NCI-H1417 (cell line): ENCODE measurements at places on chromosomes 11 and 22.

GRCh38 chr22:18116634-18117033 is 6.0 kb downstream of the TUBA8 start:
- no peak for DNase-seq

DNA sequence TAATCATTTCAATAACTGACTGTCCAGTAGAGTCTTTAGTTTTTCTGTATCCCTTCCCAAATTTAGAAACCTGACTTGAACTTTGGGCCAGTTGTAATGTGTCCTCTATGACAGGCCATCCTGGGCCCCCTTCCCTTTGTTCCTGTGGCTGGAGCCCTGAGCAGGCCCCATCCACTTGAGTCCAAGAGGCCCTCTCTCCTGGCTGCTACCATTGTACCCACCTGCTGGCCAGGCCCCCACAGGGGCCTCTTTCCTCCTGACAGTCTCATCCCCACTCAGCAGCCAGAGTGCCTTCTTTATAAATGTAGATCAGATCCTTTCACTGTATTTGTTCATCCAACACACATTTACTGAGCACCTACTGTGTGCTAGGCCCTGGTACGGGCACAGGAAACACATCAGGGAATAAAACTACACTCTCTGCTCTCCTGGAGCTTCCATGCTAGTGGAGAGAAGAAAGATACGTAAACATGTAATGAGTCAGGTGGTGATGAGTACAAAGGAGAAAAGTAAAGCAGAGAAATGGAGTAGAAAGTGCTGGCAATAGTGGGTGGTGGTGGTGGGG is 2.7 kb upstream of the LRP5 start:
- no peak for DNase-seq

DNA sequence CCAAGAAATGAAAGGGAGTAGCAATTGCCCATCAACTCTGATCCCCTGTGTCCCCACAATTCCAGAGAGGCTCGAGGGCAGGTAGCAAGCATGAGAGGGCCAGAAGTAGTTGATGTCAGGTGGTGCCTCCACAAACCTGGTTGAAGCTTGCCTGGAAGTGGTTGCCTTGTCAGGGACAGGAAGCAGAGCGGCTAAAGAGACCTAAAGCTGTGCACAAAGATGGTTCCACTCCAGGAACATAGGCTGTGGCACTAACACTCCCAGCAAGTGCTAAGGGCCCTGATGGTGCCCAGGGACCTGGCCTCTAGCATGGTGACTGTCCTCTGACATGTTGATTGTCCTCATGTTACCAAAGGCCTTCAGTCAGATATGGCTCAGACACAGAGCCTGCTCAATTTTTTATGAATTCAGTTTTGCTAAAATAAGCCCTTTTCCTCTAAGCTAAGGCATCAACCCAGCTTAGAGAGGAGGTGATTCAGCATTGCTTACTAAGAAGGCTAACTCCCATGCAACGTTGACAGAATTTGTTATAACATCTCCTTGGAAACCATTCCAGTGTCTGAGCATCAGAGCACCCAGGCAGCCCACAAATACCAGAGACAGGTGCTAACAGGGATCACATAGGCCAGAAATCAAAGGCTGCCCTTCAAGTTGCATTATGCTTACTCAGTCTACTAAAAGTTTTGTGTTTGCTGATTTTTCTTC is 196.3 kb upstream of the ARHGAP20 start:
- DNase-seq, result no peak

DNA sequence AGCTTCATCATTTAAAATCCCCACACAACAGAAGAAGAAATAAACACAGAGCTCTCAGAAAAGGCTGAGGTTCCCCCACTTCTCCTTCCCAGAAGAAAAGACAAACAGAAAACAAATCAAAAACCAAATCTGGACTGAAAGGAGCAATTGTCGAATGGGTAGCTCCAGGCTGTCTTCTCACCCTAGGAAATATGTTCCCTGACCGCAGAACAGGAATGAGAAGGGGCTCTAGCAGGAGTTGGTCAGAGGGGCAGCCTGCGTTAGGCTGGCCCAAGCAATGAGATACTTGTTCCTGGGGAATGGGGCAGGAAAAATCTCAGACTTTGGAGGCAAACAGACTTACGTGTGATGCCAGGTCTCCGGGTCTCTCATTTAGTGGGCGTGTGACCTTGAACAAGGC is 562.6 kb upstream of the CADM1 start:
- DNase-seq, result no peak

DNA sequence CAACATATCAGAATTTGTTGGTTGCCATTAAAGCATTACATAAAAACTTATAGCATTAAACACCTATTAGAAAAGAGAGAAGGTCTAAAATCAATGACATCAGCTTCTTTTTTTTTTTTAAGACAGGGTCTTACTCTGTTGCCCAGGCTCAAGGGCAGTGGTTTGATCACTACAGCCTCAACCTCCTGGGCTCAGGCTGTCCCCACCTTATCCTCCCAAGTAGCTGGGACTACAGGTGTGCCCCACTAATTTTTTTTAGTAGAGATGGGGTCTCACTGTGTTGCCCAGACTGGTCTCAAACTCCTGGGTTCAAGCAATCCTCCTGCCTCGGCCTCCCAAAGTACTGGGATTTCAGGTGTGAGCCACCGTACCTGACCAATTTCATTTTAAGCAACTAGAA is 57.9 kb downstream of the ARHGEF12 start:
- no peak for DNase-seq

GRCh38 chr22:22026157-22026831 is 43.7 kb upstream of the TOP3B start:
- DNase-seq, result no peak

GRCh38 chr11:94593030-94593429 is 25.9 kb downstream of the PIWIL4 start:
- DNase-seq, result no peak

DNA sequence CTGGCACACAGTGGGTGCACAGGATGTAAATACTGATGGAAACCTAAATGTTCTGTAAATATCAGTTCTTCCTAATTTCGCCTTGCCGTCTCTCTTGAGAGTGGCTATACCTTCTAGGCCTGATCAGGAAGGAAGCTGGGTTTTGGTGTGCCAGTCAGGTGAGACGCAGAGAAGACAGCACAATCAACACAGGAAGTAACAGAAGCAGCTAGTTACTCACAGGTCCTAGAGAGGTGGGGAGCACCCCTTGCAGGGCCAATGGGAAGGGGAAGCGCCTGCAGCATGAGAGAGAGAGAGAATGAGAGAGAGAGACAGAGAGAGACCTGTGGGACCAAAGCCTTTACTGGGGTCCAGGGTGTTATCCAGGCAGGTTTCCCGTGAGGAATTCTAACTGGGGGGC is 80.8 kb downstream of the FBLN1 start:
- DNase-seq, result no peak

- no peak for DNase-seq
Observed at GRCh38 chr22:36395915-36396314, 8.1 kb upstream of the MYH9 start.

- DNase-seq, result no peak
Observed at GRCh38 chr11:104275992-104276391, 112.0 kb upstream of the PDGFD start.

DNA sequence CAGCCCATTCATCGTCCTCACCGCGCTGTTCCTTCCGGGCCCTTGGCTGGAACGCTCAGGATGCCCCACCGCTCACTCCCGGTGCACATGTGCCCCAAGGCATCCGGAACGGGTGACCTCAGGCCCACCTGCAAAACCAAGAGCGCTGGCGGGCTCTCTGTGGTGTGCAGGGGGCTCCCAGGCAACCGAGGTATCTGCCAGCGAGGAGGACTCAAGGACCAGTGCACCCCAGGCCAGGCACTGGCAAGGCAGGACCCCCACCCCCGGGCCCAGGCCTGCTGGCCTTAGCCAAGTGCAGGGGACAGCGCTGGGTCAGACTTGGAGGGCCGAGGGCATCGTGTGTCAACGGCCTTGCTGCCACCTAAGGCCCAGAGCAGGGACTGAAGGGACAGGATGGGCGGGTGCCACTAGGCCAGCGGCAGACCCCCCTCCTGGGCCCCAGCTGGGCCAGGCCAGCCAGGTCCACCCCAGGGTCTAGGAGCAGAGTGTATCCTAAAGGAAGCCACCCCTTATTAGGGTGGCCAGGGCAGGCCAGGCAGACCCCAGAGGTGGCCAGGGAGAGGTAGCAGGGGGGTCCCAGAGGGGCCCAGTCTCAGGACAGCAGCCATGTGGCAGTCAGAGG is 8.5 kb downstream of the TNNT3 start:
- no peak for DNase-seq

DNA sequence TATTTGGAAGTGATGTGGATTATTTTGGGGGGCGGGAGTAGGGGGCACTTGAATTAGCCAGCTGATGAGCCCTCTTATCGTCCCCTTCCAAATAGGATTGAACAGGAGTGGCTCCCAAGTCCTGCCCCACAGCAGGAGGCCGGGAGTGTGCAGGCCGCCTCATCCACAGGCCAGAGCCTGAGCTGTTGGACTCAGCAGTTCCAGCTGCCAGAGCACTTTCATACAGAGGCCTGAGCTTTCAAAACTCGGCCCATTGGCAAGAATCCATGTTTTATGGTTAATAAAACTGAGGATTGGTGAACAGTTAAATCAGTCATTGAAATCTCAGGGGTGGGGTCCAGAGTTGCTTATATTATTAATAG is 9.6 kb downstream of the FAM118A start:
- DNase-seq, result no peak

DNA sequence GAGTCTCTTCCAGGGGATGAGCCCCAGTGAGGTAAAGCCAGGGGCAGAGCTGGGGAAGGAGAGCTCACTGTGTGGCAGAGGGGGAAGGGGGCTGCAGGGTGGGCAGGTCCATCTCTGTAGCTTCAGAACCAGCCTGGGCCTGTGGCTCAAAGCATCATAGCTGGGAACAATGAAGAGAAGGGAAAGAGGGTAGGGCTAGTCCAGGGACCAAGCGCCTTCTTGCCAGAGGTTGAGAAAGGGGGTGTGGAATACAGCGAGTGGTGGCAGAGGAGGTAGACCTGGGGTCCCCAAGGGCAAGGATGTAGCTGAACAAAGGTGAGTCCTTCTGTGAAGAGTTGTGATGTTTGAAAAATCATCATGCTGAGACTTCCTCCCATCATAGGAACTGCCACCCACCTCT is 1.2 kb upstream of the PLA2G3 start:
- DNase-seq, result no peak

- peak; percentile 91 for DNase-seq
Observed at GRCh38 chr11:120335556-120335907, 681 bp upstream of the ARHGEF12 start.

- DNase-seq, result no peak
Observed at GRCh38 chr11:105045676-105046296, 651 bp upstream of the CARD16 start.

DNA sequence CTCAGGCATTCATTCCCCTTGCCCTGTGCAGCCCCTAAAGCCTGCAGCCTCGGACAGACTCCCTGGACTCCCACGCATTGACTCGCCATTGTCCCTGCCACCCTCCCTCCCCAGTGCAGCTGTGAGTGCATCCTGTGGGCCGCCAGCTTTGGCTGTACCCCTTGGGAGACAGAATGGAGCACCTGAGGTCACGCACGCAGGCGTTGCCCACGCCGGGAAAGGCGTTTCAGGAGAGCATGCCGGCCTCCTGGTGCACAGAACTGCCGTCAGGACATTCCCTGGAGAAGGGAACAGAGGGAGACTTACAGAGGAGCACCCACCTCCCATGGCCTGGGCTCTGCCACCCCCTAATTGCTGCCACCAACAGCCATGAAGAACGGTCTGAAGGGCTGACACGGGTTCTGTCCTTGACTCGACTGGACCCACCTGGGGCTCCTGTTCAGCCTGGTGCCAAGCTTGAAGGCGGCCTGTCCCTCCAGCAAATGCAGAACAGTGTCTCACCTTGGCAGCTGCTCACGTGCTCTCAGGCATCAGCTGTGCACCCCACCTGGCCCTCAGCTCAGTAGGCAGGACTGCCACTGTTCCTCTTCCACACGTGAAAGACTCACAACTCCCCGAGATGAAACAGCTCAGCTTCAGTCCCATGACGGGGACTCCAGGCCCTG is 503.8 kb downstream of the BRD1 start:
- no peak for DNase-seq

DNA sequence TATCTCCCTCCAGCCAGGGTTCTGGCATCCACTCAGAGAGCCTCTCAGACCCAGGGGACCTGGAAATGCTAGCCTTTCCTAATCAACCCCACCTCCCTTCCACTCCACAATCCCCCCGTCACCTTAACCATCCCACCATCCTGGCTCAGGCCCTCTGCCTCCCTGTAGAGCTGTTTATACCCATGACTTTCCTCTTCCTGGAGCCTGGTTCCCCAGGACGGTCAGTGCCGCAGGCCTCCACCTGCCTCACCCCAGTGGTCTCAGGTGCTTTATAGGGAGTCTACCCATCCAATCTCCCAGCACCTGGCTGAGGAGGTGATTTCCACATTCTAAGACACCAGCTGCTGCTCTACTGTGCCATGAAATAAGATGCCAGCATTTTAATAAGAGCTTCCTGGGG is 1159.5 kb downstream of the TBC1D22A start:
- DNase-seq, result no peak

DNA sequence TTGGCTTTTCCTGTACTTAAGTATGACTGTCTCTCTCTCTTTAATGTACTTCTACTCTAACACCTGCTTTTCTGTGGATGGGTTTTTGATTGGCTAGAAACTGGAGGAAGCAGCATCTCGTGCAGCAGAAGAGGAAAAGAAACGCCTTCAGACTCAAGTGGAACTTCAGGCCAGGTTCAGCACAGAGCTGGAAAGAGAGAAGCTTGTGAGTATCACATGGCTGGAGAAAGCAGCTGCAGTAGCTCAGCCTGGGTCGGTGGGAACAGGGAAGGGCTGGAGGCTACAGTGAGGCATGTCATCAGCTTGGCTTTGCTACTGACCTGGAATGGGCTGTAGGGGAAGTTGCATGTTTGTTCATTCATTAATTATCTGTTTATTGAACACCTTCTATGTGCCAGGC is 74.2 kb downstream of the SWAP70 start:
- DNase-seq, result no peak

DNA sequence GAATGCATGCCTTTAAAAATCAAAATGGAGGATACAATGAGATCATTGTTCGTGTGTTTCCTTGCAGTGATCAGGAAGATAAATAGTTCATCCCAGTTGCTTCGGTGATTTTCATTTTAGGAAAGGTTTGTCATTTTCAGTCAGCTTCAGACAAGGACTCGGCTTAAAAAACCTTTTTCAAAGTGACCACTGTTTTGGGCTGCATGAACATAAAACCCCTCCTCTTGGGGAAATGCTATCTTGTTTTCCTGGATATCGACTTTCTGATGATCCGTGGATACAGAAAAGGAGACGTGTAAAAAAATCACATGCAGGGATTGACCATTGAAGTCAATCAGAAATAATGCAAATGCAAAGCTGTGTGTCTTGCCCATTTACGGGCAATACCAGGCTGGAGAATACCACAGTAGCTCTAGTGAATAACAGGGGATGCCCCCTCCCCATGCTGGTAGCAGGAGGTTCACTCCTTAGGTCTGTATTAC is 146.8 kb downstream of the MAML2 start:
- no peak for DNase-seq

GRCh38 chr11:18088366-18088765 is 17.5 kb downstream of the SAAL1 start:
- no peak for DNase-seq

- DNase-seq, result no peak
Observed at GRCh38 chr11:44255406-44256071, 54.4 kb downstream of the ALX4 start.
